ENCODE measurements at places on chromosomes 11 and 22. TPM values are rescaled to one million over a fixed set of nuclear protein-coding genes. Genes with fewer than 3 reads are reported as not detected.
A peak's percentile ranks its signal among the peaks of the same experiment; 100 is the strongest.

DNA sequence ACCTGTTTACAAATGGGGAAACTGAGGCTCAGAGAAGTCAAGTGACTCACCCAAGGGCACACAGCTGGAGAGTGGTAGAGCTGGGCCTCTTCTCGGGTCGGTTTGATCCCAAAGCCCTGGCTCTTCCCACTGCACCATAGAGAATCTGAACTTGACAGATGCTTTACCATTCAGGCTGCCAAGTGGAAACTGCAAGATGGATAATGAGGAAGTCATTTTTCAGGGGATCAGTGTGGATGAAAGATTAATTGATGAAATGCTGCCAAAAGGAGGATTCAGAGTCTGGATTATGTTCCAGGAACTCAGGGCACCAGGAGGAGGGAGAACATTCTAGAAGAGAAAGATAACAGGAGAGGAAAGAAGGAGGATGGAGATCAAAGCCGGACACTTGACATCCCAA is 185.9 kb upstream of the ZBED5 start:
- peak; percentile 66 for DNase-seq

GRCh38 chr11:4138497-4138896 is 43.9 kb downstream of the RRM1 start:
- no peak for DNase-seq

GRCh38 chr11:33907421-33907820 is 15.5 kb upstream of the LMO2 start:
- DNase-seq = no peak

DNA sequence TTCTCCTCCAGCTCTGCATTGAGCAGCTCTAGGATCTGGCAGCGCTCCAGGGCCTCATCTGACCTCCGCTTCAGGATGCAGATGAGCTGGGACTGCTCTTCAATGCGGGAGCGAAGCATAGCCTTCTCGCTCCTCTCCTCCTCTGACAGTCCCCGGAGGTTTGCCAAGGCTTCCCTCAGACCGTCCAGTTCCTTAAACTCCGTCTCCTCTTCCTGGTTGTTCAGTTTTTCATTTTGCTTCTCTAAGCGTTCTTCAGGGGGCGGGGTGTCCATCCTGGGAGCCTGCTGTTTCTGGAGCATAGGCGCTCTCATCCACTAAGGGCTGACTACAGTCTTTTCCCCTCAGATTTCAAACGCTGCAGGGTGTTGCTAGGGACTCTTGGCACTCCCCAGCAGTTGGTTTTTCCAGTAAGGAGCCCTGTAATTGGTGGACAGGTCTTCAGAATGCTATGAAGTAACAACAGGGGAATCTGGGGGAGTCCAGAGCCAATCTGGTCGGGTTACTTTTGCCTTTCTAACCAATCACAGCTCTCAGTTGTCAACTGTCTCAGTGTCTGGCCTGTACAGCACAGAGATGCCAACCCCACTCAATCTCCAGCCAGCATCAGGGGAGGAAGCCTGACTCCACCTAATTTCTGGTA is at the start of gene CCDC89:
Gene CCDC89, minus strand, starts transcription at position 376 of the 640 bp plus-strand sequence. Its CDS starts 65 bp downstream, at position 311.
- peak; percentile 98 for DNase-seq

GRCh38 chr22:40346185-40347118 is at the start of gene ADSL:
ADSL (plus strand) TSS chr22:40346500; CDS start chr22:40346559, 59 bp downstream.
- DNase-seq = peak; percentile 94

DNA sequence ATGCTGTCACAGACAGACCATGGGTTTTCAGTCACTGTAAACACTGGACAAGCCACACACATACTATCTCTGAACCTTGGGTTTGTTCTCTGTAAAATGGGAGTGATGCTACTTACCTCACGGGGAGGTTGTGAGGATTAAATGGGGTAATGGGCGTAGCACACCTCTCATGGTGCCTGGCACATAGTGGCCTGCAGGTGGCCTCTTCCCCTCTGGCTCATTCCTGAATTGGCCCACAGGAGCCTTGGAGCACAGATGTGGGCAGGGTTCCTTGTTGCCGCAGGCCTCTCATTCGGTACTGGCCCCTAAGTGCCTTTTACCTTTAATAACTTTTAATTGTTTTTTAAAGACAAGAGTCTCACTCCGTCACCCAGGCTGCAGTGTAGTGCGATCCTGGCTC is 11.7 kb downstream of the MICAL2 start:
- DNase-seq = no peak

DNA sequence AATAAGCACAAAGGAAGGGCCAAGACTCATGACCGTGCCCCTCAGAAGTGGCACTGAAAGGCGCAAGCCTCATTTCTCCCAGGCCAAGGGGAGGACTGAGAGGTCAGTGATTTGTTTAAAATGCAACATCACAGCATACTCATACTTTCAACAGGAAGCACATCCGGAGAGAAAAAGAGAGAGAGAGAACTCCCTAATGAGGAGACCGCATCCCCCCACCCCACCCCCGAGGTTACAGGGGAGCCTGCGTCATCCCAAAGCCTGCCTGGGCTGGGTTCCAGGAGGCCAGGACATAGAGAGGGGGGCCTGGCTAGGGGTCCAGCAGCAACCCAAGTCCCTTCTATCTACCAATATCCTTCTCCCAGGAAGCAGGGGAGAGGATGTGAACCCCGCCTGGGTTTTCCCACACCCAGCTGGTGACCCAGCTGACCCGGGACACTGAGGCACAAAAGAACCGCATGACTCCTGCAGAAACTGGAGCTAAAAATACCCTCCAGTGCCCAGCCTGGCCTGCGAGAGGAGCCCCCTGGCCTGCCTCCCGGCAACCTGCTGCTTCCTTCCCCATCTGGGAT is 3.8 kb downstream of the CSNK1E start:
- DNase-seq = peak; percentile 85

GRCh38 chr22:27198518-27199035 is 541.2 kb downstream of the MIAT start:
- no peak for DNase-seq

- DNase-seq = no peak
Observed at GRCh38 chr11:203945-204586, 3.1 kb downstream of the BET1L start.

DNA sequence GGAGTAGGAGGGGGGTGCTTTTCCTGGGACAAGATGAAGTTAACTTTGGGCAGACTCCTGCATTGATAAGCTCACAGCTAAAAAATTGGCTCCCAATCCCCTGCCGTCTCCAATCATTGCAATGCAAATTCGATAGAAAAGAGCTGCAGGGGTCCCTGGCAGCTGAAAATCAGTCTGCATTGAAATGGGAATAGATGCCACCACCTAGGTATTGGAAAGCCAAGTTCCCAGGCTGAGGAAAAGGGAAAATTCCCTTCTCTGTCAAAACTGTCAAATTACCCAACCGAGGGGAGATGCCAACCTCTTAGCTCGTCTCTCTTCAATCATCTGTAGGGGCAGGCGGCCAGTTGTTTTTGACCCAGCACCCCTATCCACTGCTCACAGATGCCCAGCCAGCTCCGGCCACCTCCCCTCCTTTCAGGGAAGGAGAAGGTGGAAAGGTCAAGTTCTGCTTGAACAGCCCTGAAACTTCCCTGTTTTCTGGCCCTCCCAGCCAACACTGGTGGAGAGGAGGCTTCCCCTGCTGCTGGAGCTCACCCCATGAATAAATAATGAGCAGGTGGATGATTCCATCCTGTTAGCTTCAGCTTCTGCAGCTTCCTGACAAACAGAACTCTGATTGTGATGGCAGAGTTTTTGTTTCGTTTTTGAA is 916.3 kb downstream of the TBC1D22A start:
- no peak for DNase-seq

DNA sequence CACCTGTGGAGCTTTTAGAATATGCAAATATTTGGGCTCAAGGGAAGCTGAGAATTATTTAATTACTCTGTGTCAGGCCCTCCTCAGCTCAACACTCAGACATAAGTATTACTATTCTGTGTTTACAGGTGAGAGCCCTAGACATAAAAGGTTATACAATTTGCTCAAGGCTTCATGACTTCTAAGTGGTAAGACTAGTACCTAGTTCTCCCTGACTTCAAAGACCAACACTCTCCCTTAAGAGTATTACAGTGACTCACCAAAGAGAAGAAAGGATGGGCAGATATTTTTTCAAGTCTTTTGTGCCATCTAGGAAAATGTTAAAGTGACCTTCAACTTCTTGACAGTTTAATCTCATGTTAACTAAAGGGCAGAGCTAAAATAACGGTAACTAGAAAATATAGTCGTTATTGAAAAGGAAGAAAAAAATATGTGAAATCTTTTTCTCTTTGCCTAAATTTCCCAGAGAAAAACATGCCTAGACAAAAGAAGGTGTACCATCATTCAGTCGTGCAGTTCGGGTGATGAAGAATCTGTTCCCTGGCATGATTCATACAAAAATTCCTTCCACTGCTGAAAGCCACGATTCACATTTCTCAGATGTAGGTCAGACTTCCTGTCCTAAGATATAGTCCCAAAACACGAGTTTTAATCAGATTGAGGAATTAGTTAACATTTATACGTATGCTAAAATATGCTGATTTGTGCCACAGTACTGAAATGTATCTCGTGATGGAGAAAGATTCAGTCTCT is 849.1 kb upstream of the API5 start:
- DNase-seq = peak; percentile 17

- DNase-seq = no peak
Observed at GRCh38 chr22:50078761-50079160, 6.5 kb downstream of the MLC1 start.

DNA sequence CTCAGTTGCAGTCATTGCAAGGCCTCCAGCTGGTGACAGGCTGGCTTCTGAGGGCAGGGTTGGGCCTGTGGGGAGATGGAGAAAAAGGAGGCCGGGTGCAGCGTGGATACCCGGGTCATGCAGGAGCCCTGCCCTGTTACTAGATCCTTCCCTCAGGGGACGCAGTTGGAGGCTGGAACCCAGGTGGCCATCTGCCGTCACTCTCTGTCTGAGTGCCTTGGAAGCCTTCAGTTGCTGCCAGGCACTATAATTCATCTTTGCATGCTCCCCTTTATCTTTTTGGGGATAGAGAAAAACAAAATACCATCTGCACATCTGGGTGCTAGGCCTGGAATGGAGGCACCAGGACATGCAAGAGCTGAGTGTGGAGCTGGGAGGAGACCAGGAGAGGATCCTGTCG is 82.7 kb downstream of the TP53I11 start:
- DNase-seq = no peak

- DNase-seq = no peak
Observed at GRCh38 chr11:44611088-44611487, 45.6 kb downstream of the CD82 start.

DNA sequence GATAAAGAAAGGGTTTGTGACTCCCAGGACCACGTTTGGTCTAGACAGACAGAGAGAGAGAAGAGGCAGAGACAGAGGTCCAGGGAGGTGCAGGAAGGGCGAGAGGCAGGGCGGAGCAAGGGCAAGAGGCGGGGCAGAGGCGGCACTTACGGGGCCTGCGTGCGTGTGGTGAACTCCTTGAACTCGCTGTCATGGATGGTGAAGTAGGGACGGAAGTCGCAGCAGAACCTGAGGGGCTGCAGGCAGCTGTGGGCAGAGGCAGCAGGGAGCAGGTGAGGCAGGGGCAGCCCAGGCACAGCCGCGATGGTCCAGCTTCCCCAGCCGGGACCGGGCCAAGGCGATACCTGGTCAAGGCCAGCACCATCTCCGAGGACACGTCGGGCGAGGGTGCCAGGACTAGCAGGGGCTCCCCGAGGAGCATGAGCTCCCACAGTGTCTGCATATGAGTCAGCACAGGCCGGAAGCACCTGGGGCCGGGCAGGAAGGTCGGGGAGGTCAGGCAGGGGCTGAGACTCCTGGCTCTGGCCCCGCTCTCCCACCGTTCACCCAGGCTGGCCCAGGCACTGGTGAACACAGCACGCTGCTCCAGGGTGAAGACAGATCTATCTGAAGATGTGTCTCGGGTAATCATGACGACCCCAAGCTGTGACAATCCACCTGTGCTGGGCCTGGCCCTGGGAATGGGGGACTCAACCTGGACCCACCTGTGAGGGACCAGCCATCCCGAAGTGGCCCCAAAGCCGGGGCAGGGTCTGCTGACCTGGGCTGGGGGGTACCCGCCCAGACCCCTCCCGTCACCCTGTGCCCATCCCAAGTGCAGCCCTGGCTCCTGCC is 7.2 kb upstream of the PLXNB2 start:
- DNase-seq = peak; percentile 61

DNA sequence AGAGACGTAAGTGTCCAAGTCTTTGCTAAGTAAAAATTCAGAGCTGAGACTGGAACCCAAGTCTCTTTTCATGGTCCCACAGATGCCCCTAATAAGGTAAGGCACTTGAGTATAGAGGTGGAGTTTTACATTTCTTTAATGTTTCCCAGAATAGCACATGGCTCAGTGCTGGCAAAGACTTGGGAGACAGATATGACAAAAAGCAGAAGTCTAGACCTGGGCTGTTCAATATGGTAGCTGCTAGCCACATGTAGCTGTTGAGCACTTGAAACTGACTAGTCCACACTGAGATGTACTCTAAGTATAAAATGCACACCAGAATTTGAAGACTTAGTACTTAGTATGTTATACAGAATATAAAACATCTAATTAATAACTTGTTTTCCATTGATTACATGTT is 17.6 kb downstream of the VSTM5 start:
- DNase-seq = no peak

DNA sequence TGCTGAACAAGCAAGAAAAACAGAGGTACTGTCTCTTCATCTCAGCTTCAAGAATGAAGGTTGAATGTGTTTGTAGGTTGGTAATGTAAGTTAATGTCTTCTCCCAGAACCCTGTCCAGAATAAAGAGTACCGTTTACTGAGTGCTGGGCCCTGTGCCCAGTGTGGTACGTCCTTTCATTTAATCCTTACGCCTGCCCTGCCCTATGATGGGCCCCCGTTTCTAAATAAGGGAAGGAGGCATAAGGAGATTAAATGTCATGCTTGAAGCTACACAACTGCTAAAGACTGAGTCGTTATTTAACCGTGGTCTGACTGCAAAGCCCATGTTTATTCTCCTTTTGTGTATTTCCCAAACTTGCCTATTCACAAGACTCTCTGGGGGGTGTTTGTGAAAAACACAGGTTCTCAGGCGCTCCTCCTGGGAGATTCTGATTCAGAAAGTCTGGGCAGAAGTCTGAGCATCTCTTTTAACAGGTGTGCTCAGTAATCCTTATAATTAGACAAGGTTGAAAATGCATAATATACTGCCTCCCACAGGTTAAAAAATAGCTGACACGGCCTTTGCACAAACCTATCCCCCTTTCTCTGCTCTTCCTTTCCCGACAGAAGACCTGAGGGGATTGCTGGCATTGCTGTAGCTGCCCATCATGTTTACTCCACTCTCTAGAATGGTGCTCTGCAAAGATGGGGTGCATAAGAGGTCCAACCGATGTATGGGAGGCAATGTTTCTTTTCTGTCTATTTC is 56.3 kb upstream of the ZBTB44 start:
- DNase-seq = no peak

GRCh38 chr11:49208006-49208721 is at the start of gene FOLH1:
FOLH1 (minus strand) TSS chr11:49208602; CDS start chr11:49208409, 193 bp downstream.
- peak; percentile 94 for DNase-seq

GRCh38 chr11:96122601-96123074 is 198.7 kb upstream of the MTMR2 start:
- DNase-seq = peak; percentile 65

- no peak for DNase-seq
Observed at GRCh38 chr11:44235765-44236201, 74.2 kb downstream of the ALX4 start.

- no peak for DNase-seq
Observed at GRCh38 chr11:118843565-118843964, 40.1 kb upstream of the CXCR5 start.

Gene GVQW3
- 7.0 TPM for total RNA-seq

Gene SPON1
- total RNA-seq = 328 TPM

Gene DEFB131B
- total RNA-seq = not detected

Gene C2CD2L
- total RNA-seq = 1.9 TPM

Gene MAML2
- total RNA-seq = 17.1 TPM

Gene PRG2
- 3.1 TPM for total RNA-seq
